ENCODE measurements at places on chromosomes 7 and 10.

GRCh38 chr10:47450442-47450841, 33.5 kb downstream of the ANXA8 start:
- DNase-seq, result no peak

DNA sequence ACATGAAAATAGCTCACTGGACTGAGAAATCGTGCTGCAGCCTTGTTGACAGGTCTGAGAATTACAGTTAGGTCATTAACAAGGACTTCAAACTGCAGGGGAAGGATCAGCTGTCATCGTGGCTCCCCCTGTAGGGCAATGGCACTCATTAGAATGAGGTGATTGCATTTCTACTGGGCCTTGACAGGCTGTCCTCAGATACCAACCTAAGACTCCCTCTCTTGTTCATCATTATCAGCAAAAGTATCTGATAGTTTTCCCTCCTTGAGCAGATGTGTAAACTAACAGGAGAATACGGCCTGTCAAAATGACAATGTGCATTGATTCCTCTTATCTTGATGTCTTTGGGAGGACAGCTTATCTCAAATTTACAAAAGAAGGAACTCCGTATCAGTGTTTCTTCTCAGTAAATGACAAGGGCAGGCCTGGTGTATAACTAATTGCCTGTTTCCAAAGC, 648.5 kb upstream of the LRRN3 start:
- no peak for DNase-seq

GRCh38 chr10:95242581-95243317, 48.1 kb downstream of the PDLIM1 start:
- peak; percentile 43 for DNase-seq

DNA sequence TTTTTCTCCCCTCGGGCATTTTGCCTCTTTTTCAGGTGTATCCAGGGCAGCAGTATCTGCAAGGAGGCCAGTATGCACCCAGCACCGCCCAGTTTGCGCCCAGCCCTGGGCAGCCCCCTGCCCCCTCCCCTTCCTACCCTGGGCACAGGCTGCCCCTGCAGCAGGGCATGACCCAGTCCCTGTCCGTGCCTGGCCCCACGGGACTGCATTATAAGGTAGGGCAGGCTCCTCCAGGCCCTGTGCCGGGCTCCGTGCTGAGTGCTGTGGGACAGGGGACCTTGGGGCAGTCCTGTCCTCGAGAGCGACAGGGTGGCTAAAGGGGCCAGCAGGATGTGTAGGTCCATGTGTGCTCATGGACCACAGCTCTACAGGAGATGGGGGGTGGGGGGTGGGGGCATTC, 10.6 kb downstream of the ZMIZ2 start:
- DNase-seq, result no peak

GRCh38 chr7:1358376-1359050, 100.8 kb downstream of the MICALL2 start:
- no peak for DNase-seq

DNA sequence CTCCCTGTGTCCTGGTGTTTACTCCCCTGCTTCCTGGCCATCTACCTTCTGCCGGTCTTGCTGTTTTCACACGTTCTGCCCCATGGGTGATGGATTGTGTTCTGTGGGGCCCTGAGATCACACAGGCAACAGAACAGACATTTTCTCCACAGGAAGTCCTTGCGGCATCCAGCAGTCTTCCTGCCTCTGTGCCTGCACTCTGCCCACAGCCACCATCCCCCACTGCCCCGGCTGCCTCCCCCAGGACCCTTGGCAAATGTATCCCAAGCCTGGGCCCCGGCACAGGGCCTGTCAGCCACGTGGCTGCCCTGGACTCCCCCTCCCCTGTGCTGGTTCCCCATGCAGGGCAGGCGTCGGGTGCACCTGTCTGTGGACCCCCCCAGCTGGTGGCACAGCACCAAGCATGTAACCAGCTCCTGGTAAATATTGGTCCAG, 184.2 kb downstream of the WDR37 start:
- DNase-seq, result no peak

DNA sequence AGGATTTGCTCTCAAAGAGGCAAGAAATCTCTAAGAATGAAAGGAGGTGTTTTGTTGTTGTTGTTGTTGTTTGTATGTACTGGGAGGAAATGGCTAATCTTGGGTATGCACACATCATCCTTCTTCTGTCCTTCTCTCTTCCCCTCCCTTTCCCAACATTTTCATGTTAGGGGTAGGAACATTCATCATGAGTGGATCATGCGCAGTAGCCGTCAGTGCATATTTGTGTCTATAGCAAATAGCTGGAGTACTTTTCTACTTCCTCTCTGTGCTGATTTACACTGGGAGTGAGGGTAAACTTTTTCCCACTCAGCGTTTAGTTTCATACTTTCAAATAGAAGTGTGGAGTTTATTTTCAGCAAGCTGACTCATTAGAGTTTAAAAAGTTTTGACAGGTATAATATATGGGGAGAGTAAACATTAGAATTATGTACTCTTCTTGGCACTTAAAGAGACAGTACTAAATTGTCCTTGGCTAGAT, 80.5 kb upstream of the PRKG1 start:
- no peak for DNase-seq

- DNase-seq, result no peak
Measured at GRCh38 chr10:69901628-69902505, 100.2 kb downstream of the COL13A1 start.

DNA sequence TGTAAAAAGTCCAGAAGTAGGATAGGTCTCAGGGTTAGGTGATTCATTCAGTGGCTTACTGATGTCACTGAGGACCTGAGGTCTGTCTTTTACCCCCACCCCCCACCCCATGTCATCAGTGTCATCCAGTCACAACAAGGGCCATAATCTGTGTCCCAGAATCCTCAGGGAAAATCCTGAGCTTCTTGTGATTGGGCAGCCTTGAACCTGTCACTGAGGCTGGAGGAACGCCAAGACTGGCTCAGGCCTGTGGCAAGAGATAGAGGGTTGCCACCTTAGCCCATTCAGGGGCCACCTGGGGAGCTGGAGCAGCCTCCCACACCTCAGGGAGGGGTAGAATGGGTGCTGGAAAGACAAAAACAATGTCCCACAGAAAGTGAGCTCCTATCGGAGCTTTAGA, 29.7 kb downstream of the NUB1 start:
- no peak for DNase-seq

DNA sequence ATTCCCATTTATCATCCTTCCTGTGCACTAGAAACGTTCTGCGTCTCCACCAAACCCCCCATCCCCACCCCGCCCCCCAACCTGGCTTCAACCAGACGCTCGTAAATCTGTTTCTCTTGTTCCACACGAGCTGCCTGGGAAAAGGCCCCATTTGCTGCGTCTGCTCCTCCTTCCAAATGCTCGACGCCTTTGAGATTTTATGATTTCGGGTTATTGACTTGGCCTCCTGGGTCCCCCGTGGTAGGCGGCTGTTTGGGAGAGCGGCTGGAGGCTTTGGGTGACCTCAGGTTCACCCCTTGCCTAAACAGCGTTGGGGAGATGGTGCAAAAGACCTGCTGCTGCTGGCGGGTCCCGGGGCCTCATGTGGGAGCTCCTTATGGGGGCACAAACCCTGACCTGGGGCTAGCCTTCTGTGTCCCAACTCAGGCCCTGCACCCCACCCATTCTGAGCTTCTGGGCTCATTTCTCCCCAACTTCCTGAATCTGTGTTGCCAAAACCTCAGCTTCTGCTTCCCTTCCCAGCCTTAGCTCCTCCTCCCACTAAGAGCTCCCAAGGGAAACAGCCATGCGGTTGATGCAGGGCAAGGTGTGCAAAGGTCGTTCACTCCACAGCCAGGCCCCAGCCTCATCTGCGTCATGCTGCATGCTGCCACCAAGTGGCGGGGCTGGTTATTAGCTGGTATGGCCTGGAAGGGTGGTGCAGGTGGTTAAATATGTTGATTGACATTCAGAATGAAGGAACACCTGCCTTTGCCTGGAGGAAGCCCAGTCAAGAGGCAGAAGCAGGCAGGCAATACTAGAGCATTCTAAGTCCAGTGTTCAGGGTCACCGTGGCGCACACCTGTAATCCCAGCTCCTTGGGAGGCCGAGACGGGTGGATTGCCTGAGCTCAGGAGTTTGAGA, 49.1 kb upstream of the ELN start:
- peak; percentile 70 for DNase-seq

GRCh38 chr10:46097576-46098317, 51.7 kb upstream of the MSMB start:
- DNase-seq, result peak; percentile 8

DNA sequence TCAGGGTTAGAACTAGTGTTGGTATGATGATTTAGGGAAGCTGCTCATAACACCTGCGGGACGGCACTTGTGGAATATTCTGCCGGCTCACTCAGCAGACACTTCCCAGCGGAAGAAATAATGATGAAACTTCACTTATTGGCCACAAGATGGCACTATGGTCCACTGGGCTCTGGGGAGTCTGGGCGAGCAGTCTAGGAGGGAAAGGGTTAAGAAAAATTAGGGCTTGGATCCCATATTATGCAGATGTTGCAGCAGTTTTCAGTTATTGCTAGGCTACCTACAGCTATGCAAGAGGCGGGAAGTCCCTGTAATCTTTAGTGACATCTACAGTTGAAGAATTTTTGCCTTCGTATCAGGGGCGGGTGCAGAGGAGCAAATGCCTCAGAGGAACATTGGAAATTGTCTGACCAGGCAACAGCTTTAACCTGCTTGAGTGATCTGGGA, 238.7 kb upstream of the PRSS58 start:
- no peak for DNase-seq

- no peak for DNase-seq
Measured at GRCh38 chr10:130739016-130739756, 572.3 kb downstream of the TCERG1L start.

DNA sequence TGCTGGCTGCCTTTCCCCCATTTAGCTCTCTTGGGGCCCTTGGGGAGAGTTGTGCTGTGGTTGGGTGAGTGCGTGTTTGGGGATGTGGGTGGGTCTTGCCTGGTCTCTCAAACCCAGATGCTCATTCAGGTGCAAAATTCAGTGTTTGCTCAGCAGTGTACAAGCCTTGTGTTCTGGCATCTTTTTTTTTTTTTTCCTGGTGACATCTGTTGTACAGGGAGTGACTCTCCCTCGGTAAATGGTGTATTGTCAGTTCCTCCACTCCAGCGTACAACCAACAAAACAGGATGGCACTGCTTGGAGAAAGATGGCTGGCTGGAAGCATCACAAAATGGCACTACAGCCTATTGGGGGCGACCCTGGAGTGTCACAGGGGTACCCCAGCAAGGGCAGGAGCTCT, 75.5 kb downstream of the LRMDA start:
- DNase-seq, result no peak

DNA sequence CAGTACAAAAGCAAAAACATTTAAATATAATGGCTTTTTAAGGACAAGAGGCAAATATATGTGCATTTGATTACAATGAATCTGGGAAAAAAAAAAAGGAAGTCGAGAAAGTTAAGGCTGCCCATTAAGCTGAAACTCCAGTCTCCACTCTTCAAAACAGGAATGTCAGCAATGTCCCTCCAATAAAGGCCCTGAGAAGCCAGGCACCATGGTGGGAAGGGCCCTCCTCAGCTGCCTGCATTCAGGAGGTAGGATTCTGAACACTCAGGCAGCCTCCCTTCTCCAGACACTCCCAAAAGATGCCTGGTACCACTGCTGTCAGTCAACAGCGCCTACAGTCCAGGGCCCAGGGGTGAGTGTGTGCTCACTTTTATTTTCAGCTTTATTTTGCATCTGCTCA, 121.3 kb upstream of the MGMT start:
- no peak for DNase-seq

DNA sequence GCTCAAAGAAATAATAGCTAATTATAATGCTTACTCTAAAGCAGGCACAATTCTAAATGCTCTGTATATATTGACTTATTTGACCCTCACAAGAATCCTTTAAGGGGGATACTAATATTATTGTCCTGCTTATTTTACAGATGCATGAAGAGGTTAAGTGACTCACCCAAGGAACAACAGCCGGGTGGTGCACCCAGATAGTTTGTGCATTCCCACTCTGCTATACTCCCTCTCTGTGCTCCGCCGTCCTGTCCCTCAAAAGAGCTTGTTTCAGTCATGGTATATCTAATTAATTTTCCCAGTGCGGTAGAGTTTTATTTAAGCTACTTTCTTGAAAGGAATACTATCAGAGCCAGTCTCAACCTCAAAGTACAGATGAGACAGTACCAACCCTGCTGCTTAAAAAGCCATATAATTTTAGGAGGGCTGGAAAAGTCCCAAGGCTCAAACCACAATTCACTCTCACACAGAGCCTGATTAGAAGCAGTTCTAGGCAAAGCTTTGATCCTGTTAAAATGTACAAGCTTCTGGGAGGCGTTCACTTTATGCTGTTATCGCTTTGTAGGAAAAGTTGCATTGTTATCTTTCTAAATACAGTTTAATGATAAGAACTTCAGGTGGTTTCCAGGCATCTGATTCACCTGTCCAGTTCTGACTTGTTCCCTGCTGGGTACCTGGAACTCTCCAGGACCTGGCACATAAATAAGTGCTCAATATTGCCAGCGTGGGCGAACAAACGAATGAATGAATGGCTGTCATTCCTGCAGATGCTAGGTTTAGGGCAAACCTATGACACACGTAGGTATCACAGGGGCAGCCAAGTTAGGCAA, 261.5 kb upstream of the KLF14 start:
- DNase-seq, result no peak

DNA sequence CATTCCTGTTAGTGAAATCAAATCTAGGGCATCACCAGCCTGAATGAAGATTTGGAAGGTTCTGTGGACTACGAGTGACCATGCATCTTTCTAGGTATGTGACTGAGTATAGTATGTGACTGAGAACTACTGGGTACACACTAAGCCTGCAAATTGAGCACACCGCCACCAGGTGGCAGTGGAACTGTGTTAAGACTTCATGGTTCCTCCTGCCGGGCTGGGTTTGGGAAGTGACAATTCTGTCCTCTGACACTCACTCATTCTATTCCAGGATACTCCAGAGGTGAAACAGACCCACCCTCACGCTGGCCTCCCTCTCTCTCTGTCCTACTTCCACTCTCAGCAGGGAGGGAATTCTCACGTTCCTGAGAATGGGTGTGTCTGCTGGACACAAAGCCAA, 84.0 kb upstream of the TMEM248 start:
- DNase-seq, result no peak

GRCh38 chr7:113338071-113338696, 219.8 kb upstream of the SMIM30 start:
- no peak for DNase-seq

GRCh38 chr7:22758576-22758975, 31.6 kb downstream of the IL6 start:
- no peak for DNase-seq

DNA sequence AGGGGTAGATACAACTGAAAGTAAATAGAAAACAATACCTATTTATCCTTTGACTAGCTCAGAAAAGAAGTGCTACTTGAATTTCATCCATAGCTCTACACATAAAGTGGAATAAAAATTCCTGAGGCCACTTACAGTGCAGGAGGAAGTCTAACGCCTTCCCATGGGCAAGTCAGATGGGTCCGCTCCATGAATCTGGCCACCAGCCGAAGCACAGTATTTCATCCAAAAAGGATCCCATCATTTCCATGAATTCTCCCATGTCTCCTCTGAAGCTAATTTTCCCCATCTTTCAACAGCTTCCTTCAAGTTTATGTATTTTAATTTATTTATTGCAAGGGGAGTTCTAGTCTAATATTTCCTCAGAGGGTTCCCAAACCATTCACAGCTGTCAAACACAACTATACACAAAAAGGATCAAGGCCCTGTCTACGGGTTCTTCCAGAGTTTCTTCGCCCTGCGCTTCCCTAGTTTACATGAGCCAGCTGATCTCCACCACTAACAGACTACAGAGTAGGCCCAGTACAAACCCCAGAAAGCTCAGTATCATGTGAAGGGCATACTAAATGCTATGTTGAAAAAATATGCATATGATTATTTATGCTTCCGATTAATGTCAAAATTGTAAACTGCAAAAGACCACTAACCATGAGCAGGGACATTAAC, 184.7 kb downstream of the DOCK4 start:
- no peak for DNase-seq

Data from left hindlimb (tissue), 1 donor.